ENCODE measurements at places on chromosomes 4 and X.

GRCh38 chr4:25970226-25970675 is 56.2 kb downstream of the SMIM20 start:
- DNase-seq: no peak

- no peak for DNase-seq
Measured at GRCh38 chrX:10577853-10578252, 42.5 kb downstream of the MID1 start.

DNA sequence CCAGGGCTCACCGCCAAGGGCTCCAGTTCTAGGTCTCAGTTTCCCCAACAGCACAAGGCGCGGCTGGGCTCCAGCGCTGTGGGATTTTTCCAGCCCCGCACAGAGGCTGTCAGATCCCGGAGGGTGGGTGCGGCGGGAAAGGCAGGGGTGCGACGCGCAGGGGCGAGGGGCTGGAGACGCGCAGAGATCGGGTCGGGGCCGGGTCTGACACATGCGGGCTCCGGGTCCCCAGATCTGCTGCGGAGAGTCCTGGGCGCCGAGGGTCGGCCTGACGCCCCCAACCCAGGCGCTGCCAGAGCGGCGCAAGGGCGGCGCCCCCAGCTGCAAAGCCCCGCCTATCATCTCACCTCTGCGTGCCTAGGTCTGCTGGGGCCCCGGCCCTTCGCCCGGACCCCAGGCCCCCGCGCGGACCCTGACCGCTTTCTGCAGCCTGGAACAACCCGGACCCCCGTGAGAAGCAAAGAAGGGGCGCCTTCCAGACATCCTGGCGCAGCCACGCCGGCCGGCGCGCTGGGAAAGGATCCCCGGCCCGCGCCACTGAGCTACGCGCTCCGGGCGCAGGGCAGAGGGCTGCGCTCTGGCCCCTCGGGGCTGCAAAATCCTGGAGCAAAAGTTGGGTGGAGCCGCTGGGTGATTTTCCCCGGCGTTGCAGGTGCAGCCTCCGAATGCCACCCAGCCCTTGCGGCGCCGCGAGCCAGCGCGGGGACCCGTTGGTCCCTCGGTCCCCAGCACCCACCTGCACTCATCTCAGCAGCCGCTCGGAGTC is 486 bp downstream of the ABLIM2 start:
- no peak for DNase-seq

DNA sequence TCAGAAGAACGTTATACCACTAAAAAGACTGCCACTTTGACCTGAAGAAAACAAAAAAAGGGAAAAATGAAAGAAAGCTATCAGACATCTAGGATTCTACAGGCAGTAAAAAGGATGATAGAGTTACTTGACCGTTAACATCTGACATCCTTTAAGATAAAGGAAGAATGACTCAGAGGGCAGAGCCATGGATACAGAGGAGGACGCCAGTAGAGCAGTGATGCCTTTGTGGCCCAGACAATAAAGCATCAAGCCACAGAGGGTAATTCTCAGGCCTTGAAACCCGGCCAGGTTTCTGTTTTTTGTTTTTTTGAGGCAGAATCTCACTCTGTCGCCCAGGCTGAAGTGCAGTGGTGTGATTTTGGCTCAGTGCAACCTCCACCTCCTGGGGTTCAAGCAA is 9.5 kb upstream of the BEX1 start:
- DNase-seq: no peak

GRCh38 chr4:1079711-1080265 is 33.6 kb downstream of the RNF212 start:
- no peak for DNase-seq

DNA sequence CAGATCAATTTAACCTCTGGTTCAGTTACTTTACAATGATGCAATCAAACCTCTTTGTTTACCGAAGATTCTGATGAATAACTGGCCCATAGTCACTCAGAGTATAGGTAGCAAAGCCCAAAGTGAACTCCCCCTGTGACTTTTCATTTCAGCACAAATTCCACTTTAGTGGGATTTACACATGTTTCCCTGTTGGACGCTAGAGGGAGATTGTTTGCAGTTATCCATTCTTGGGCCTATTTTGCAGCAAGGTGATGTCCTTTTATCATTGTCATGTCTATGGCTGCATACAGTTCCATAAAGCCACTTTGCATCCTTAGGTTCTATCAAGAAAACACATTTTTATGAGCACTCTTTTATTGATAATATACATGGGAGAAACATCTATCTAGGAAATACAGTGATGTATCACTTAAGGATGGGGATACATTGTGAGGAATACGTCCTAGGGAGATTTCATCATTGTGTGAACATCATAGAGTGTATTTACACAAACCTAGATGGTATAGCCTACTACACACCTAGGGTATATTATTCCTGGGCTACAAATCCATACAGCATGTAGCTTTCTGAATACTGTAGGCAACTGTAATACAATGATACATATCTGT is 14.5 kb upstream of the DKK2 start:
- no peak for DNase-seq

GRCh38 chrX:136687457-136687856 is 39.5 kb downstream of the CD40LG start:
- DNase-seq: peak; percentile 40

DNA sequence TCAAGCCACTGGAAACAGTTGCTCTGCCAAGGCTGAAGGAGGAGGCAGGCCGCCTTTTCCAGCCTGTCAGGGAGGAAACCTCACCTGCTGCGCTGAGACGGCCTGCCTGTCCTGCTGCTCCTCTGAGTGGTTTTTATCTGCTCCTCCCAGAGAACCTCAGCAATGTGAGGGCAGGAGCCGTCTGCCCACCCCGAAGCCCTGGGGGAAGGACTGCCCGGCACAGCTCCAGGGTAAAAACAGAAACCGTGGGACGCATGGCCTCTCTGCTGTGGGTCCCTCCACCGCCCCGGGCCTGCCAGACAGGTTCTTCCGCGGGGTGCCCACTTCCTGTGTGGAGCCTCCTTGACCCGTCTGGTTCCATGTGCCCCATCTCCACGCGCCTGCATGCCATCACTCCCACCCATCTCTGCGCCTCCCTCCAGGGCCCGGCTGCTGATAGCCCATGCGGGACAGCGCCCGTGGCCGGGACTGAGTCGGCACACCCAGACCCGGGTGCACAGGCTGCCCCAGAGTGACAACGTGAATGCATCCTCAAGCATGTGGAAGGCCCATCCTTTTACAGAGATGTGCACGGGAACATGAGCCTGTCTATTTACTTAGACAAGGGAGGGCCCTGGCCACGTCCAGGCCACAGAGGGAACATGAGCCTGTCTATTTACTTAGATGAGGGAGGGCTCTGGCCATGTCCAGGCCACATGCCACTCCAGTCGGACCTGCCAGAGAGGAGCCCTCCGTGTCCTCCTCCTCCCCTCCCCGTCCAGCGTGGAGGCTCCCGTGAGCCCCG is 4.0 kb upstream of the SLC49A3 start:
- DNase-seq: no peak

DNA sequence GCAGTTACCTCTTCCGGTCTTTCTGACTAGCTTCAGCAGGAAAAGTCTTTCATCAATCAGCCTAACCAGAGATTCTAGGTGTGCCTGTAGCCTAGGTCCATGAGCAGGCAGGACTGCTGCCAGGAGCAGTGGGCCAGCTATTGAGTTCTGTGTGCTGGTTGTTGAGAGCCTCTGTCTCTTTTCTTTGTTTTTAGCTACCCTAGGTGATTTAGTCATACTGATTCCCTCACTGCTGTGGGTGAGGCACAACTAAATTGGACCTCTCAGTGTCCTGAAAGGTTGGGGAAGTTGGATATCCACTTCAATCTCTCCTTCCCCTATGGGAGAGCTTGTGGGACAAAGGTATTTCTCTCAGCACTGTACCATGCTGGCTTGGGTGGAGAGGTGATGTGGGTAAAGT is 354.9 kb downstream of the GPAT3 start:
- DNase-seq: no peak

GRCh38 chr4:108498925-108499324 is 121.5 kb upstream of the RPL34 start:
- DNase-seq: no peak
